ENCODE measurements at places on chromosomes 11 and 22.
A peak's percentile ranks its signal among the peaks of the same experiment; 100 is the strongest.

GRCh38 chr11:120178561-120179056 lies 32.2 kb upstream of the OAF start:
- peak; percentile 37 for DNase-seq

DNA sequence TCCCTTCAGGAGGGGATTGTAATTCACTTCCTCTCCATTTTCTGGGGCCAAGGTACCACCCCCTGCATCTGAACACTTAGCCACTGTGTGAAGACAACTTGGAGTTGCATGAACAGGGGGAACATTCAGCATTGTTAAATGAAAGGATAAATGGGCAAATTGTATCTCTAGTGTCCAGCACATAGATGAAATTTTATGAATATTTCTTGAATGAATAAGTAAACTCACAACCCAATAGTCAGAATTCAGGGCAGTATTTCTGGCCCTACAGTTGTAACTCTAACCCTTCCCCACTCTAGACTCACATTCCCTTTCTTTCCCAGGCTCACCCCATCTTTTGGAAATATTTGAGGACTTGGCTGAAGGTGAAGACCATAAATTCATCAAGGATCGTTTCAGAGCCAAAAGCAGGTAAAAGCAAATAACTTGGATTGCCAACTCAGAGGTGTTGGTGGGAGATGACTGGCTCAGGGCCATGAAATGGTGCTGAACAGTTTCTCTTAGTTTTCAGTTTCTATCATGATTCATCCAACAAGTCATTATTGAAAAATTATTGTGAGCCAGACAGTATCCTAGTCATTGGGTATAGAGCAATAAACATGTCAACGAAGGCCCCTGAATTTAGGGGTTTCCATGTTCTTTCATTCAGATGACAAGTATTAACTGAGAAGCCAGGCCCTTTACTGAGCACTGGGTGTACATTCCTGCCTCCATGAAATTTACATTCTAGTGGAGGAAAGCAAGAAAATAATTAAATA lies 33.3 kb upstream of the ZC3H12C start:
- DNase-seq, result peak; percentile 73

DNA sequence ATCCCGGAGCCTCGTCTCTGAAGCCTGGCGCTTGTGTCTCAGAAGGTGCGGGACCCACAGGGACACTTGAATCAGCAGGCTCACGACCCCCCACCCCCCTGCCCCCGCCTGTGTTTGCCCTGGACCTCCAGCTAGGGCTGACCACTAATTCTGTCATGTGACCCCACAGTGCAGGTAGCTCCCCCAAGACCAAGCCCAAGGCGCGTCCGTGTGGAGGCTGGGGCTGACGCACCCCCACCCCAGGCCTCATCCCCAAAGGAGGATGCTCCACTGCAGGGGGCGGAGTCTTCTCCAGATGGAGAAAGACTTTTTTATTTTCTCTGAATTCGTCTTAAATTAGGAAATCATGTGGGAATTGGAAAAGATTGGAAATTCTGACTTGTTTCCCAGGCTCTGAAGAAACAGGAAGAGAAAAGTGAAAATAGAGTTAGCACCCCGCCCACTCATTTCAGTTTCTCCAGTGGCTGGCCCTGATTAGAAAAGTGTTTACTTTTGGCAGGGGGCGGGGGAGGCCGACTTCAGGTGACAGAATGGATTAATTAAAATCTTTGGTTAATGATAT lies 1.0 kb upstream of the RELA start:
- DNase-seq, result peak; percentile 86

- peak; percentile 36 for DNase-seq
Observed at GRCh38 chr11:34915136-34916014, 804 bp downstream of the APIP start.

DNA sequence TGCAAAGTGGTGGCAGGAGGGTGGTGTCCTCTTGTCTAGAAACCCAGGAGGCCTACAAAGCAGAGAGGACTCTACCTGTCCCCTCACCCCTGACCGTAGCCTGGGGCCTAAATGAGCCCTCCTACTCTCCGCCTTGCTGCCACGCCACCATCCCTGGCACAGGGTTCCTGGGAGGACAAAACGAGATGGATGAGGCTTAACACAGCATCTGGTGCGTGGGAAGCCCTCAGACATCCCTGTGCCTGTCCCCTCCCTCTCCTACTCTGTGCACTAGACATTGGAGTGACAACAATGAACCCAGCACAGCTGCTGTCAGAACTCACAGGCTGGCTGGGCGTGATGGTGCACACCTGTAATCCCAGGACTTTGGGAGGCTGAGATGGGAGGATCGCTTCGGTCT lies 36.4 kb upstream of the DKK3 start:
- no peak for DNase-seq

GRCh38 chr11:83639995-83640758 lies 354.0 kb upstream of the CCDC90B start:
- no peak for DNase-seq

- peak; percentile 66 for DNase-seq
Observed at GRCh38 chr11:6618117-6619003, 862 bp downstream of the TPP1 start.

DNA sequence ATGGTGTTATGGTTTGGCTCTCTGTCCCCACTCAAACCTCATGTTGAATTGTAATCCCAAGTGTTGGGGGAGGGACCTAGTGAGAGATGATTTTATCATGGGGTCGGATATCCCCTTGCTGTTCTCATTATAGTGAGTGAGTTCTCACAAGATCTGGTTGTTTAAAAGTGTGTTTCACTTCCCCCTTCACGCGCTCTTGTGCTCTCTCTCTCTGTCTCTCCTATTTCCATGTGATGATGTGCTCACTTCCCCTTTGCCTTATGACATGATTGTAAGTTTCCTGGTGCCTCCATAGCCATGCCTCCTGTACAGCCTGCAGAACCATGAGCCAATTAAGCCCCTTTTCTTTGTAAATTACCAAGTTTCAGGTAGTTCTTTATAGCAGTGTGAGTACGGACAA lies 765.1 kb downstream of the KCNA4 start:
- no peak for DNase-seq

DNA sequence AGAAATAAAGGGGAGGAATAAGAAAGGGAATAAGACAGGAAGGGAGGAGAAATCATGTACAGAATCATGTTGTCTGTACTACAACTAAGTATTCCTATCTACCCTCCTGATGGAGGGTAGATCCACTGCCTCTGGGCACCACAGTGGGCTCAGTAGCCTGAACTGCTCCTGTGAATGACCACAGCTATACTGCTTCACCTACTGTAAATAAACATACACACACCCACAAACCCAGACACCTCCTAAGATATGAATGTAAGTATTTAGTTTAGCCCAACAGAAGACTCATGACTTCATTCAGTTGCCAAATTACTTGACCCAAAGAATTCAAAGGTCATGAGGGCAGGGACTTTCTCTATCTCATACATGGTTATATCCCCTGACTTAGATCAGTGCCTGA lies 177.3 kb upstream of the C11orf58 start:
- DNase-seq, result no peak

- DNase-seq, result no peak
Observed at GRCh38 chr11:59582006-59582405, 33.6 kb downstream of the OSBP start.

DNA sequence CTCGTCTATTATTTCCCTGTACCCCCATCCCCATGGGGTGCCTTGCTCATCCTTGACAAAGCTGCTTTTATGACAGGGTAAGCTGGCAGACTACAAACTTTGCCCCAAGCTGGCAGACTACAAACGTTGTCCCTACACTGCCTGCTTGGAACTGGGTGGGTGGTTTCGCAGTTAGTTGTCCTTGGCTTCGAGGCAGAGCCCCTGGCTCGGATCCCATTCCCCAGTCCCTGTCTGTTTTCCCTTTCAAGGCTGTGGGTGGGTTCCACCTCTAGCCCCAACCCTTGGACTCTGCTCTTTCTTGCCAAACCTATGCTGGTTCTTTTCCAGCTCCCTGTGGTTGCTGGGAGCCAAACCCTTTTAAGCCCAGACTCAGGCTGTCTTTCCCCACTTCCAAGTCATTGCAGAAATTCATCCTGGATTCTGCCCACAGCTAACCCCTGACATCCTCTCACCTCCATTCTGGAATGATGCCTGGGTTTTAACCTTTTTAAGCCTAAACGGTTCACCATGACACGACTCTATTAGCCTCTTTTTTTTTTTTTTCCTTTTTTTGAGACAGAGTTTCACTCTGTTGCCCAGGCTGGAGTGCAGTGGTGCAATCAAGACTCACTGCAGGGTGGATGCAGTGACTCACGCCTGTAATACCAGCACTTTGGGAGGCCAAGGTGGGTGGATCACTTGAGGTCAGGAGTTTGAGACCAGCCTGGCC lies 9.2 kb upstream of the RBM14 start:
- peak; percentile 86 for DNase-seq

- no peak for DNase-seq
Observed at GRCh38 chr11:83863272-83863671, 577.1 kb upstream of the CCDC90B start.

DNA sequence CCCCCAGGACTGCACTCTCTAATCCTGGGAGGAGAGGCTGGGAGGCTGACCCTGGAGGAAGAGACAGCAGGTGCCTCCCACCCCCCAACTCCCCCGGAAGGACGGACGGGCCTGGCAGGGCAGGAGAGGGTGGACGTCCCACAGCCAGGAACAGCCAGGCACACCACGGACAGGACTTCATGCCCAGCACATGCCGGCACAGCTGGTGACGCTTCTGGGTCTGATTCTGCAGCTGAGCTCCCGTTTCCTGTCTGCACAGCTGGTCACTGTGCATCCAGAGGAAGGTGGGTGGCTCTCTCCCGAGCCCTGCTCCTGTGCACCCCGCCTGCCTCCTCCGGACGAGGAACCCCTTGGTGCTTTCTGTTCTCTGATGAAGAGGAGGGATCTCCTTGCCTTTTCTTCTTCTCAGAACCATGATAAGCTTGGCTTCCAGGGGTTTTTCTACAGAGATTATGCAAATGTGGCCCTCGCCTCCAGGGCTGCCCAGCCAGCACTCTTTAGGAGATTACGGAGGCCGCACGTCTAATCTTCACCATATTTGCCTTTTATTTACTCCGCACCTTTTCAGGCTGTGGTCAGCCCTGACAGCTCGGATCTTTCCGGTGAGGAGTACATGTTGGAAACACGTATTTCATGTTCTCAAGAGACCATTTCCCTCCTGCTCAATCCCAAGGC lies 1295.8 kb downstream of the BRD1 start:
- no peak for DNase-seq

- DNase-seq, result no peak
Observed at GRCh38 chr11:2262301-2263070, 7.9 kb downstream of the ASCL2 start.

GRCh38 chr11:104094576-104094975 lies 58.1 kb downstream of the DDI1 start:
- peak; percentile 63 for DNase-seq

- DNase-seq, result peak; percentile 34
Observed at GRCh38 chr11:68840661-68841653, 759 bp downstream of the CPT1A start.

- DNase-seq, result no peak
Observed at GRCh38 chr11:109970516-109971183, 122.5 kb upstream of the ZC3H12C start.

GRCh38 chr22:39960791-39961746 lies 872 bp downstream of the TMA7B start:
- peak; percentile 94 for DNase-seq

GRCh38 chr22:43363315-43364168 lies 20.4 kb upstream of the SCUBE1 start:
- no peak for DNase-seq

- peak; percentile 85 for DNase-seq
Observed at GRCh38 chr11:10328314-10329098, 23.6 kb downstream of the ADM start.

GRCh38 chr11:35135222-35135621 lies 3.7 kb upstream of the CD44 start:
- DNase-seq, result peak; percentile 31

- peak; percentile 56 for DNase-seq
Observed at GRCh38 chr11:35015621-35016387, 99.4 kb downstream of the PDHX start.

GRCh38 chr11:17793642-17794170 lies 59.1 kb downstream of the KCNC1 start:
- no peak for DNase-seq

GRCh38 chr22:27159016-27159415 lies 501.6 kb downstream of the MIAT start:
- no peak for DNase-seq

- no peak for DNase-seq
Observed at GRCh38 chr11:96481771-96482170, 92.0 kb downstream of the JRKL start.

DNA sequence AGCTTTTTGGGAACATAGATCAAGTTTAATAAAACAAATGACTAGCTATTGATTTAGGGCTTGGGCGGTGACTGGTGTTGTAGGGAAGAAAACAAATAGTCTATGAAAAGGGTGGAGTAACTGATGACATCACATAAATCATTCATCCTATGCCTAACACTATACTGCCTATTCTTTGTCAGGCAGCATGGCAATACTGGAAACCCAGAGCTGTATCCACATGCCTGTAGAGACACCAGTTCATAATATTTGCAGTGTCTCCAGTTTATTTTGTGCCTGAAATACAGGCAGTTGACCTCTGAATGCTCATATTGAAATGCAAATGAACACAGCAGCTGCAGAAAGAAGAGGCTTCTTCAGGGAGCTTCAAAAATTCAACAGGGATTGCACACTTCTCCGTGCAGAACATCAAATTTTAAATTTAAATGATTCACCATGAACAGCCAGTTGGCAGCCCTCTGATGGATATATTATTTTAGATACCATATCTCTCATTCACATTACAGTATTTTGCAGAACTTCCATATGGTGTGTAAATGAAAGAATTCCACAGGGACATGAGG lies 283.1 kb upstream of the CTSC start:
- DNase-seq, result no peak

GRCh38 chr11:6601041-6601461 lies 2.4 kb downstream of the RRP8 start:
- no peak for DNase-seq

GRCh38 chr11:24819006-24819405 lies 322.2 kb downstream of the LUZP2 start:
- DNase-seq, result no peak

- DNase-seq, result no peak
Observed at GRCh38 chr11:69905611-69906452, 86.6 kb upstream of the FGF3 start.

- no peak for DNase-seq
Observed at GRCh38 chr11:100830274-100830673, 143.2 kb downstream of the ARHGAP42 start.

DNA sequence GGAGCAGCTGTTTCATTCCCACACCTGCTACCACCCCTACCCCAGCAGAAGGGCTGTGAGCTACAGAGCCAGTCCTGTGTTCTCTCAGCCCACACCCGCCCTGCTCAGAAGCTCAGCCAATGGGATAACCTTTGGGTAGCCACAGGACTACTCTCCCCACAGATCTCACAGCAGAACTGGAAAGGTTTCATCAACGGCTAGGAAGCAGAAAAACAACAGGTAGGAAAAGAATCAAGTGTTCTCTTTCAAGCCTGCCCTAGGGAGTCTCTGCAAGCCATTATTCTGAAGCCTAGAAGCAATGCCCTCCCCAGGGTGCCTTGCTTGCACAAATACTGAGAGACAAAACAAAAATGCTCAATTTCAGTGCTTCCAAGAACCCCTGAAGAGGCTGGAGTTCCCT lies 77.2 kb downstream of the TMPRSS5 start:
- no peak for DNase-seq

DNA sequence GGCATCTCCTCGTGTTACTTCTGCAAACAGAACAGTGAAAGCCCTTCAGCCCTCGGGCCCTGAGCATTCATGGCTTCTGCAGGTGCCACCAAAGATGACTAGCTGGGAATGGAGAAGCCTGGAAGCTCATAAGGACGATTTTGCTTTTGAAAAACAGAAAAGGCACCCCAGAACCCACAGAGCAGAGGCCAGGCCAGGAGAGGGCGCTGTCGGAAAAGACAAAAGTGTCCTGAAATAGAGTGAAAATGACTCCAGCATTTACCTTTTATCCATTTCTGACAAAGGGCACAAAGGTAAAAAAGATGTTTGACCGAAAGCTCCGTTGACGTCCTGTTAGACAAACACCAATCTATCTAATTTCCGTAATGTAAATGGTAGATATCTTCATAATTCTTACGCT lies 37.6 kb downstream of the ZNF195 start:
- DNase-seq, result peak; percentile 8

All from AG10803 (cell line).